ENCODE measurements at places on chromosomes 7 and 10. TPM values are rescaled to one million over a fixed set of nuclear protein-coding genes. Genes with fewer than 3 reads are reported as not detected.
A peak's percentile ranks its signal among the peaks of the same experiment; 100 is the strongest.

DNA sequence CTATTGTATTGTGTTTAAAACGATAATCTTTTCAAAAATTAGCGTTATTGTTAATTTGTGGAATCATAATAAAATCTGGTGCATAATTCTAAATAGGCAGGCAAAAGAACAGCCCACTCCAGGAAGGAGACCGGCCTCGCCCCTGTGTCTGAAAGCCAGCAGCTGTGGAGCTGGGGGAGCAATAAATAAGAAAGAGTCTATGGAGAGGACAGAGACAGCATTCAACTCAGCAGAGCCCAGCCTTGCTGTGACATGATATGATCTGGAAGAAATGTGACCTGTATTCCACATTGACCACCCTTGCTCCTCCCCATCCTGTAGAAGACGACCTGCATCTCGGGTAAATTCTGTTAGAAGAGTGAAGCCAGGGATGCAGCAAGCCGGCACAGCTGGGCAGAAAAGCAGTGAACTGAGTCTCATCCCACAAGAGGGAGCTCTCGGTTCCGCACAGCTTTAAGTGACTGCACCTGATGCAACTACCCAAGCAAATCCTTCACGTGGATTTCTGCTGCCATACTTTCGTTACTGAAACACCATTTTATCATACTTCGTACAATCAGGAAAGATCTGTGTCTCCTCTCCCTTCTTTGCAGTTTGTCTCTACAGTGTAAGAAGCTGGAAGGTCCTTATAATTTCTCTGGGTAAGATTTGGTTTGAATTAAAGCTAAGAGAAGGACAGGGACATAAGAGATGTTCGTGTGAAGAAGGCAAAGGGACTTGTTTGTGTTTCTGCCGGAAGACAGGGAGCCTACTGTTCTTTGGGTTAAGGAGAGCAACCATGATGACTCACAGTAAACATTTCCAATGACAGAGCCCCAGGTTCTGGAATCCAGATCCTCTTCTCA, 427.1 kb downstream of the GPAM start:
- no peak overlapping the region for H3K4me3 ChIP-seq
- H3K27me3 ChIP-seq, result no peaks in the 10 kb centered on the region
- no peak for DNase-seq

DNA sequence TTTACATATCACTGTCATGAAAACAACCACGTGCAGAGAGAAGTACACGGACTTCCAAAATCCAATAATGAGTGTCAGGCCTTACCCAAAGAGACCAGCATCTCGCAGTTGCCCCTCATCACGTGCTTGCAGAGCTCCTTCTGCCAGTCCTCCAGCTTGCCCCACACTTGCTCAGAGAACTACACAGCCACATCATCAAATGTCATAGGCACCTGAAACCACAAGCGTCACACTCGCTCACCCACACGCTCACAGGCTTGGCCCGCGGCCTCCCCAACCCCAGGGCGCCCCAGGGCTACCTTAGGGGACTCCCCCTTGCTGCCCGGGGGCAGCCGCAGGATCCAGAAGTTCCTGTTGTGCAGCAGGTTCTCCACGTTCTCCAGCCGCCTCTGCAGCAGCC, 123.4 kb upstream of the ZNF746 start:
- H3K36me3 ChIP-seq, result peaks cover 17% of the 10 kb centered on the region
- peaks cover 2% of the 10 kb centered on the region for H3K4me1 ChIP-seq
- H3K27ac ChIP-seq, result no peak overlapping the region
- no peak overlapping the region for H3K4me3 ChIP-seq
- no peaks in the 10 kb centered on the region for H3K27me3 ChIP-seq
- DNase-seq, result no peak

- DNase-seq, result peak; percentile 56
- H3K27me3 ChIP-seq, result peaks cover 5% of the 10 kb centered on the region
- H3K27ac ChIP-seq, result peak overlapping the region; percentile 86
- no peaks in the 10 kb centered on the region for H3K36me3 ChIP-seq
- peaks cover 3% of the 10 kb centered on the region for H3K4me1 ChIP-seq
Measured at GRCh38 chr10:117374506-117375359, 507 bp downstream of the PDZD8 start.

DNA sequence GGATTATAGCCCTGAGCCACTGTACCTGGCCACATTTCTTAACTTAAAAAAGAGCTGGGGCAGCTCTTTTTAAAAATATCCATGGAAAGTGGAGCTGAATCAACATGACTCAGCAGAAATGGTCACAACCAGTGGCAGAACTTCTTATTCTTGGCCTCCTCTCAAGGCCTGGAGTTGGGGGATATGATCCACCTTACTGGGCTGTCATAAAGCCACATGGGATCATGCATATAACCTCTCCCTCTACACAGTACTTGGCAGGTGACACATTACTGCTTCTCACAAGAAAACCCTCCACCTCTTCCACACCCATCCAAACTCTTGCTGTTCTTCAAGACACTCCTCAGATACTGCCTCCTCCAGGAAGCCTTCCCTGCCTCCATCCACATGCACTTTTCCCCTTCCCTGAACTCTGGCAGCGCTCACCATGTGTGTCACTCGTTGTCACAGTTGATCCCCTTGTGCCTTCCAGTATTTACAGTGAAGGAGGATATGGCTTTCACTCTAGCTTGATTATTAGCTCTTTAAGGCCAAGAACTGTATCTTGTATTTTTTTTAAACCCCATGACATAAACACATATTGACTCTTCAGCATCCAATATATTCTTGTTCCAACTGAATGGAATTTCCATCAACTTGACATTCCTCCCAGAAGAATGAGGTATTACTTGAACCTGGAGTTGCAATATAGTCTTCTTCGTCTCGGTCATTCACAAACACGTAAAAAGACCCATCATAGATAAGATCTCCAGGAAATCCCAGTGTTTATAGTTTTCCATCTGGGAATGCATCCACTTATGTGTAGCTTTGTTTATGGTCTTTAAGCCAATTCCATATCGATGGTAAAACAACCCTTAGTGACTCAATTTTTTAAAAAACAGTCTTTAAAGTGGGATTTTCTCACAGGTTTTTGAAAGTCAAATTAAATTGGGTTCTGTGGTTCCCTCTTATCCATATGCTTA, 85.5 kb downstream of the TBXAS1 start:
- H3K4me1 ChIP-seq, result peaks cover 30% of the 10 kb centered on the region
- H3K27ac ChIP-seq, result peak overlapping the region; percentile 70
- H3K27me3 ChIP-seq, result no peaks in the 10 kb centered on the region
- H3K36me3 ChIP-seq, result no peaks in the 10 kb centered on the region
- H3K4me3 ChIP-seq, result no peak overlapping the region

DNA sequence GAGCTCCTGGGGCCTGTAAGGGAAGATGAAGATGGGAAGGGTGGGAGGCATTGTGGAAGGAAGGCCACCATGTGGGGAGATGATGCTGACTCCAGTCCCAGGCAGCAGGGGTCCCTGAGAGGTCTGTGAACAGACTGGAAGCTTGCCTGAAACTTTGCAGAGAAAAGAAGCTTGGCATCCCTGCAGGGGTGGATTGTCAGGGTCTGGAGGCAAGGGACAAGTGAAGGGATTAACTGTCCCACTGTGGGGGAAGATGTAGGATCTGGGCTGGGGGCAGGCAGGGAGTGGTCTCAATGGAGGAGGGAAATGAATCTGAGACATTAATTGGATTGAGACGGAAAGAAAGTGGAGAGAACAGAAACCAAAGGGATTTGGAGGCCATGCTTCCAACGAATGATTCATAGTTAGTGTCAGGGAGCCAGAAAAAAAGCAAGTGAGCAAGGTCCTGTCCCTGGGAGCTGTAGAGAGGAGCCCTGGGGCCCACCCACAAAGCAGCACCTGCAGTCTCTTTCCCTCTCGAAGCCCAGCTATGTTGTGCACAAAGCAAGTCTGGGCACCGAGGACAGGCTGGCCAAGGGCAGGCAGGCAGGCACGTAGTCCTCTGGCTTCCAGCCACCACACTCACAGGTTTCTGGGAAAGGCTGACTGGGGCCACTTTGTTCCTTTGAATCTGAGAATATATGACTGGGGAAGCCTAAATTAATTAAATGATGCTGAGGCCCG, 4.7 kb upstream of the SLC18A3 start:
- no peaks in the 10 kb centered on the region for H3K4me1 ChIP-seq
- no peak overlapping the region for H3K4me3 ChIP-seq
- DNase-seq, result no peak
- peaks cover 22% of the 10 kb centered on the region for H3K27me3 ChIP-seq
- no peak overlapping the region for H3K27ac ChIP-seq

DNA sequence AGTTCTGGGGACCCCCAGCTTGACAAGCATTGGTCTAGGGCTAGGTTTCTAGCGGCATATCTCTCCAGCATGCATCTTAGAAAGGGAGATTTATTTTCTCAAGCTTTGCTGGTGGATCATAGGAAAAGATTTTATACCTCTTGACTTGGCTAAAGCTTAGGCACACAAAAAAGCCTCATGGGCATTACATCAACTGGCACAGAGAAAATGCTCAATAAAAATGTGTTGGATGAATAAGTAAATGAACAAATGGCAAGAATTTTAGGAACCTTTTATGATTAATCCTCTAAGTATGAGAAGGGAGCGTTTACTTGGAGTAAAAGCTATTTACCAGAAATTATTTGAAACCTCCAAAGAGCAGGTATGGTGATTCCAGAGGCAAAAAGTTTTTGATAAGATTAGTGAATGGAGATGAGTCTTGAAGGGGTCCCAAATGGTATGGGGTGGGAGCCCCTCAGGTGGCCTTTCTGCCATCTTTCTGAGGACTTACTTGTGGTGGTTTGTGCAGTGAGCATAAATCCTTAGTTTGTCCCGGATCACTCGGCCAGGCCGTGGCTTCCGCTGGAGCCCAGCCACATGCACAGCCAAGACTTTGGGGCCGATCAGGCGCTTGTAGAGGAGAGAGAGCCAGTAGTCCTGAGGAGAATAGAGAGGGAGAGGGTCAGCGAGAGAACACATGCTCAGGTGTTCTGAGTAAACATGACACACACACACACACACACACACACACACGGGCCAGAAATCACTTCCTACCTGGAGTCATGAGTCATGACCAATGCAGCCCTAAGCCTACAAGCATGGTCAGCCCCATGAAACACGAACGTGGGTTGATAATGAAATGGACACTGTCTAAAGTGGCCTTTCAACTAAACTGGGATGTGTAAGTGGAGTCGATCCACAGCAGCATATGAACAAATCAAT, 43.1 kb upstream of the HPS1 start:
- no peak overlapping the region for H3K4me3 ChIP-seq
- no peaks in the 10 kb centered on the region for H3K27me3 ChIP-seq
- H3K36me3 ChIP-seq, result no peaks in the 10 kb centered on the region

- no peak overlapping the region for H3K27ac ChIP-seq
- no peaks in the 10 kb centered on the region for H3K27me3 ChIP-seq
- no peak overlapping the region for H3K4me3 ChIP-seq
- H3K4me1 ChIP-seq, result no peaks in the 10 kb centered on the region
Measured at GRCh38 chr7:22435720-22436119, 64.3 kb downstream of the STEAP1B start.

Gene SAMD9L
- 15.7 TPM for total RNA-seq

DNA sequence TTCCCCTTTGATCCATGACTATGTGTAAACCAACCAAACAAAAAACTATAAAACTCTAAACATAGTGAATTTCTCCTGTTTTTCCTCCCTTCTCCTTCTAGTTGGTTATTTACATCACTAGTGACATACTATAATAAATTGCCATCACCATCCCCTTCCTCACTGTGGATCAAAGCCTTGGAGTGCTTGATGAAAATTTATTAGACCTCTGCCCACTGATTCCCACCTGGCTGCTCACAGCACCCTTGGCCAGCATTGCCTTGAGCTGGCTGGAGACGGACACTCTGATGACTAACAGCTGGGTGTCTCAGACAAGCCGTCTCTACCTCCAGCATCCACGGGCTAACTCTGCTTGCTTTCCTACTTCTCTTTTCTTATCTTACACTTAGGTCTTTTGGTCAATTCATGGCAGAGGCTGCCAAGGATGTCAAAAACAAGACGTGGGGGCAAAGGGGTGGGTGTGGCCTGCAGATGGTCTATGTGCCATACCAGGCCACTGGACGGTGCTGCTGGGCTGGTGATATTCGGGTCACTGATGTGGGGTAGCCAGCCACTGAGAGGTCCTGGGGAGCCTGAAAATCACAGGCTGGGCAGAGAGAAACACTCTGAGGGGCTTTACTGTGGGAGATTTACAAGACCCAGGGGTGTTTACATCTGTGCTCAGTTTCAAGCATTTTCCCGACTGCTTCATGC, 207.8 kb downstream of the TAX1BP1 start:
- H3K27ac ChIP-seq, result no peak overlapping the region
- peak; percentile 45 for DNase-seq
- no peaks in the 10 kb centered on the region for H3K36me3 ChIP-seq
- H3K4me3 ChIP-seq, result no peak overlapping the region

Gene CCT6A
- total RNA-seq, result 168 TPM

Gene CALML5
- not detected for total RNA-seq

DNA sequence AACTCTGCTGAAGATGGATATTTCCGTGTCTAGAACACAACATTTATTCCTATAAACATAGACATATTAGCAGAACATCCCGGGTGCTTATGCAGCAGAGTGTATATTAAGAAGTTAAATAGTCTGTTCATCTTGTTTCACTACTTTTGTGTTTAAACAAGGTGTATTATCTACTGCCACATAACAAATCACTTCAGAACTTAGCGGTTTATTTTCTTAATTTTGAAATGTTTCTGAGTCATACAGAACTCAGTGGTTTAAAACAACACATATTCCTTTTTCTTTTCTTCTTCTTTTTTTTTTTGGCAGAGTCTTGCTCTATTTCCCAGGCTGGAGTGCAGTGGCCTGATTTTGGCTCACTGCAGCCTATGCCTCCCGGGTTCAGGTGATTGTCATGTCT, 25.8 kb downstream of the DENND10 start:
- no peak for DNase-seq
- no peak overlapping the region for H3K4me3 ChIP-seq
- H3K36me3 ChIP-seq, result peaks cover 6% of the 10 kb centered on the region
- no peak overlapping the region for H3K27ac ChIP-seq

Gene NUDT13
- 2.1 TPM for total RNA-seq

GRCh38 chr10:74332398-74332797, 181.4 kb downstream of the ADK start:
- DNase-seq, result peak; percentile 20
- H3K36me3 ChIP-seq, result no peaks in the 10 kb centered on the region
- H3K4me3 ChIP-seq, result no peak overlapping the region
- no peak overlapping the region for H3K27ac ChIP-seq
- H3K27me3 ChIP-seq, result no peaks in the 10 kb centered on the region

DNA sequence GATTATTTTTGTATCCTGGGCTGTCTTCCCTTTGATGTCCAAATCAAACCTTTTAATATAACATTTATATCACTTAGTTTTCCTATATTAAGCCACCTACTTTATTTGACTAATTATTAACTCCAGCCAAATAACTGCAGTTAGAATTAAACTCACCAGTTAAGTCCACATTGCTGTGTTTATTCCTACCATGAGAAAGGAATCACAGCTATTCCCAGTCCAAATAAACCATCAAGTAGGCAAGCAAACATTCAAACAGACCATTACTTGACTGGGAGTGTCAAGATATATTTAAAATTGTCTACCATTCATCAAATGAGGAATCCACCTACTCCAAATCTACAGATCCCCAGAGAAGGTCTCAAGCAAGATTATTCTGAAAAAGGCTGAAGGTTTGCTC, 22.4 kb downstream of the PDE1C start:
- H3K27me3 ChIP-seq, result no peaks in the 10 kb centered on the region
- H3K4me3 ChIP-seq, result no peak overlapping the region
- H3K4me1 ChIP-seq, result no peaks in the 10 kb centered on the region
- no peaks in the 10 kb centered on the region for H3K36me3 ChIP-seq

Gene TFR2
- total RNA-seq, result not detected

Data from fibroblast of lung (primary cell).